Stimulated activated CD8-positive, alpha-beta memory T cell treated with anti-CD3 and anti-CD28 coated beads, Interleukin-7, amount 100 ng/mL, for 4 hours (primary cell): ENCODE measurements at places on chromosomes 12 and 14.

- DNase-seq, result no peak
Measured at GRCh38 chr14:54730156-54730961, 163.4 kb downstream of the SAMD4A start.

DNA sequence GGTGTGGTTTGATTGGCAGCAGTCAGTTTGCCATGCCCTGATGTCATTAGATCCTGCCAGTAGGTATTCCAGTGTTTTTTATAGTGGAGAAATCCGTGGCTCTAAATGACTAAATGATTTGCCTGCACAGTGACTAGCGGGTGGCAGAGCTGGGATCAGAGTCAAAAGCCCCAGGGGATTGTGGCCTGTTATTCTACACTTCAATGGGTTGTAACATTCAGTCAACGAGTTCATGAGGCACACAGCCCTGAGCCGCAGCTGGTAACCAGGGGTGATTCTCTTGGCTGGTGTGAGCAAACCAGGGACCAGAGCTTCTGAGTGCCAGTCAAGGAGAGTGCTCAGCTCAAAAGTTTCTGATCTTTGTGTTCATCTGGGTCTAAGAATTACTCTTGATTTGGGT, 1.8 kb downstream of the MYH6 start:
- DNase-seq, result no peak

- no peak for DNase-seq
Measured at GRCh38 chr14:30798961-30799360, 75.4 kb upstream of the COCH start.

DNA sequence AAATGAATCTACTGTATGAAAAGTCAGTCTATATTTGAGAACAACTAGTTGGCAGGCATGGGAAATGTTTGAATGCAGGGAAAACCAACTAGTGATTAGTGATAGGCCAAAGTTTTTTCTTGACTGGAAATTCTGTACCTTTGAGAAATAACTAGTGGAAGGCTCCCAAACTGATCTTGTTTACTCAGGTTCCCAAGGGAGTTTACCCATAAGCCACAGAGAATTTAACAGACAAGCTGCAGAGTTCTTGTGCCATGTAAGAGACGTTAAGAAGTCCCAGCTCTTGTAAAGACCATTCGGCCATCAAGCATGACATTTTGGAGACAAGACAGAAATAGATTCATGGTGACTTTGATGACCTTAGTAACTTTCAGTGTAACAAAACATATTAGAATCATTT, 1882.8 kb upstream of the SEL1L start:
- no peak for DNase-seq

GRCh38 chr14:77343662-77344061, 22.8 kb downstream of the GSTZ1 start:
- DNase-seq, result no peak

DNA sequence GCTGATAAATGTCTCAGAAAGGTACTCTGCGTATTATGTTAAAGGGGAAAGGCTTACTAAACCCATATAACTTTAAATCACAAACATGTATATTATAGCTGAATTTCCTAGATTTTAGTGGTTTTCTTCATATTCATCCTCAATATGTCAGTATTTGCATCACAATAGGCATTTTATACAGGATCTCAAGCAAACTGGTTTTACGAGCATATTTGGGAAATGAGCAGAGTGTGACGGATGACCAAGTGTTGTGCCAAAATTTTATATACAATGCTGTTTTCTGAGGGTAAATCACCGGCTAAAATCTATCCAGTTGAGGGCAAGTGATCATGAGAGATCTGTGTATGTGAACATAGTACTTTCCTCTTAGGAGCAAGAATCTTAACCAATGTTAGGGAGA, 8.4 kb downstream of the CPM start:
- no peak for DNase-seq

- no peak for DNase-seq
Measured at GRCh38 chr12:56629459-56630179, 507 bp downstream of the BAZ2A start.

GRCh38 chr12:10354502-10354901, 35.3 kb downstream of the KLRK1 start:
- DNase-seq, result no peak

- DNase-seq, result no peak
Measured at GRCh38 chr12:70842136-70842535, 78.4 kb downstream of the PTPRR start.

- DNase-seq, result no peak
Measured at GRCh38 chr14:102966681-102967505, 44.4 kb downstream of the AMN start.

- DNase-seq, result no peak
Measured at GRCh38 chr12:47824198-47824597, 4.5 kb upstream of the HDAC7 start.

DNA sequence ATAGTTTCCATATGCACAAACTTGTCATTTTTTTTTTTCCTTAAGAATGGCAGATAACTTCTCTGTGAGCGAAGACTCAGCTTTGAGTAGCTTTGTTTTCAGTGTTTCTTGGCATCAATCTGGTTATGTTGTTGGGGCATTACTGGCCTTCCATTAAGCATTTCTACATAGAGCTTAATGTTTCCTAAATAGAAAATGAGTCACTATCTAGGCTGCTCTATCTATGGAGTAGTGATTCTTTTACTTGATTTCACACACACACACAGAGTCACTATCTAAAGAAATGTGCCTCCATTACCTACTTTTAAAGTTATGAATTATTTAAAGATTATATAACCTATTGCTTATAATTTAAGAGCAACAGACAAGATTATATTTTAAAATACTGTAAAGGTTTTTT, 53.9 kb downstream of the TMEM260 start:
- DNase-seq, result no peak

- no peak for DNase-seq
Measured at GRCh38 chr12:45050751-45051571, at the start of gene DBX2. Gene DBX2 (minus strand): TSS chr12:45051099. CDS start chr12:45050927, 172 bp downstream.

DNA sequence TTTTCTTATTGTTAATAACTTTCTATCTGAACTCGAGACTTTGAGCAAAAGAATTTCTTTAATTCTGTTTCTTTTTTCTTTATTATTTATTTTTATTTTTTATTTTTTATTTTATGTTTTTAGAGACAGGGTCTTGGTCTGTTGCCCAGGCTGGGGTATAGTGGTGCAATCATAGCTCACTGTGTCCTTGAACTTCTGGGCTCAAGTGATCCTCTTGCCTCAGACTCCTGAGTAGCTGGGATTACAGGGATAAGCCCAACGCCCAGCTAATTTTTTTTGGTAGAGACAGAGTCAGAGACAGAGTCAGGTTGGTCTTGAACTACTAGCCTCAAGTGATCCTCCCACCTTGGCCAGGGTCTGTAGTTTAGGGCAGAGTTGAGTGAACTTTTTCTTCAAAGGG, 18.5 kb downstream of the METAP2 start:
- no peak for DNase-seq

DNA sequence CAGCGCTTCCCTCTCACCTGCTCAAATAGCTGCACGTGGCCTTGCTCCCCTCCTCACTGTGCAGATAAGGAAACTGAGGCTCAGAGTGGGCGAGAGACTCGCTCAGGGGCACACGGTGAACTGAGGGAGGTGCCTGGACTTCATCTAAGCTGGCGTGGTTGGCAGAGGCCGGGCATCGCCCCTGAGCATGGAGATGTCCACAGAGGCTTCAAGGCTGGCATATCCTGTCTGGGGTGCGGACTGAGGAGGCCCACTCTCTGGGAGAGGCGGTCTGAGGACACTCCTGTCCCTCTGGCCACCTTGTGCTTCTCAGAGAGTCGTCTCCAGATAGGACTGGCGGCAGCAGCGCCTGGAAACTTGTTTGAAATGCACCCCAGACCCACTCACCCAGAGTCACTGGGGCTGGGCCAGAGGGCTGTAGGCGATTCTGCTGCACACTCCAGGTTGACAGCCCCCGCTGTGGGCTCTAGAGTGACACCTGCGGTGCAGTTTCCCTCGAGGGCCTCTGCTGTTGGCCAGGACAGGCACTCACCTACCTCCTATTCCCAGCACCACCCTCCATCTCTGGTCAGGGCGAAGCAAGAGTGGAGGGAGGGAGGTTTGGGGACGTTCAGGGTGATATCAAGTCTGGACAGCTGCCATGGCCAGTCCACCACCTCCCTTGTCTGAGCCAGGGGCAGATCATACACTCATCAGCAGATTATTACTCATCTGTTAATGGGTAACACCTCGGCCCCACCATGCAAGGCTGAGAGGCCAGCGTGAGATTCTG, 11.2 kb upstream of the LBHD2 start:
- no peak for DNase-seq

- no peak for DNase-seq
Measured at GRCh38 chr12:59401862-59402261, 194.0 kb upstream of the SLC16A7 start.

- no peak for DNase-seq
Measured at GRCh38 chr14:44995770-44996294, 33.8 kb downstream of the TOGARAM1 start.
